NCI-H187 treated with DMSO at 0.1 percent for 48 hours (cell line): ENCODE measurements at places on chromosomes 5 and 9.

DNA sequence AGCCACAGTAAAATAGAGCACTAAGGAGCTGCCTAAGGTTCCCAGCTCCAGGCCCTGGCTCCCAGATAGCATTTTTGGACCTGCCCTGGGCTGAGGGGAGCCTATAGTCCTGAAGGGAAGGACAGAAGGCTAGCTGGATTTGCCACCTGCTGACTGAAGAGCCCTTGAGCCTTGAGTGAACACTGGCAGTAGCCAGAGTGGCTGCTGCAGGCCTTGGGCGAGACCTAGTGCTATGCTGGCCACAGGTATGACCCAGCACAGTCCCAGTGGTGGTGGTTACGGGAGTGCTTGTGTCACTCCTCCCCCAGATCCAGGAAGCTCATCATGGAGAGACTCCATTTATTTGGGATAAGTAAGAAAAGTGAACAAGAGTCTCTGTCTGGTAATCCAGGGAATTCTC lies 10.3 kb upstream of the STX17 start:
- DNase-seq: no peak

GRCh38 chr5:2300421-2300820 lies 417.7 kb upstream of the IRX4 start:
- no peak for DNase-seq

DNA sequence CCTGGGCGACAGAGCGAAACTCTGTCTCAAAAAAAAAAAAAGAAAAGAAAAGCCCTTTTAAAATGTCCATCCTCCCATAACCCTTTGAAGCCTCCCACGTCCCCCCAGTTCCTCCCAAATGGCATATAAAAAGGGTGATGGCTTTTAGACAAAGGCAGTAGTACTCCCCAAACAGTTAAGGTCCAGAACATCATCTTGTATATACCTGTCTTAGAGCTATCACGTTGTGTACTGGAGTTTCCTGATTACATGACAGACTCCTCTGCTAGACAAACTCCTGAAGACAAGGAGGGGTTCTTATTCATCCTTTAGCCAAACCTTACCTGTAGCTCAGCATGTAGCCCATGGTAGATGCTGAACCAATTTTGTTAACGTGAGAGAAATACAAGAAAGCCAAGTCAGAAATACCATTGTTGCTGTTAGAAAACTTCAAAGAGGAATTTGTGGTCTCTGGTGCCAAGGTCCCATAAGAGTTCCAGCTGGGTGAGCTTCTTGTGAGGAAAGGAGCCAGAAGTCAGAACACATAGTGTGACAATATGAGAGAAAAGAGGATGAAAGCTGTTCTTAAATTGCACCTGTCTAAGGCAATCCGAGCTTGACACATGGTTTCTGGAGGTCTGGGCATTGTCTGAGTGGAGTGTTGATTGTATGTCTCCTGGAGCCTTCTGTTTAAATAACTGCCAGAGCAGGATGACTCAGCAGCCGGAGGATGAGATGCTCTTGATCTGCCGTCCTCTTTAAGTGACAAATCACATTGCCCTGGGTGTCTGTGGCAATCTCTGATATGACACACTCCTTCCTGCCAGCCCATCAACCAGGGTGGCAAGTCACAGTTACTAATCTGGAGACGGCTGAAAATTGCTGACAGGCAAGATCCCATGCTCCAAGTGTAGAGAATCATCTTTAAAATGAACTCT lies 69.1 kb downstream of the ARRDC3 start:
- DNase-seq: peak; percentile 64

- DNase-seq: no peak
These were observed 60.2 kb downstream of the SMIM23 start for GRCh38 chr5:171845857-171846256.

- no peak for DNase-seq
These were observed 506.2 kb downstream of the SPOCK1 start for GRCh38 chr5:136992796-136993489.

- DNase-seq: no peak
These were observed 17.2 kb upstream of the RGS3 start for GRCh38 chr9:113446323-113446740.

DNA sequence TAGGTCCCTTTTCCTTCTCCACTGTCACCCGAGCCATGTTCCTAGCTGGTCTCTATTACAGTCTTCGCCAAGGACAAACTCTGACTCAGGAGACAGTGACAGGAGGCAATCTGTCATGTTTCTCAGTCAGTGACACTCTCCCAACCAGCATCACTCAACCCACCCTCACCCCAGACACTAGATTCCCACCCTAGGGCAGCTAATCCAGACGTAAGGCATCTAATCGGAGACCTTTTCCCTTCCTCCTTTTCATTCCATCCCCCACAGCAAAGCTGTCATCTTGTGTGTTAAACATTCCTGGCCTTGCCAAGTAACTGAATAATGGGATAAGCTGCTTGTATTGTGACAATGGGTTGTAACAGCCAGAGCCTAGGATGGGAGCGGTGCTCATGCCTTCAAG lies 95.2 kb downstream of the SNX18 start:
- no peak for DNase-seq

- no peak for DNase-seq
These were observed 3.6 kb upstream of the SLC25A48 start for GRCh38 chr5:135830876-135831275.

GRCh38 chr5:168601972-168602371 lies 22.8 kb upstream of the PANK3 start:
- DNase-seq: no peak

DNA sequence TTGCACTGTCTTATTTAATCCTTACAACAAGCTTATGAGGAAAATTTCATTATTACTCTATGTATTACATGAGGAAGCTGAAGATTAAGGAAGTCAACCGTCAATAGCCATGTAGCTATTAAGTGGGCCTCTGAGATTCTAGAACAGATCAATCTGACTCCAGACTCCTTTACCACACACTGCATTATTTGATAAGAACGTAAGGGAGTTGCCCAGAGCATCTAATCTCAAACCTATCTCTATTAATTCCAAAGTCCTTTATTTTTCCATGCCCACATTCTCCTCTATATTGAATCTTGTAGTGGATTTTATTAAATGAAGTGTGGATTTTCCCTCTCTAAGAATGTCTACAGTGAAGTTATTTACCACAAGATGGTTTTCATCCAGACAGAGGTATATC lies 118.2 kb upstream of the MTAP start:
- no peak for DNase-seq

DNA sequence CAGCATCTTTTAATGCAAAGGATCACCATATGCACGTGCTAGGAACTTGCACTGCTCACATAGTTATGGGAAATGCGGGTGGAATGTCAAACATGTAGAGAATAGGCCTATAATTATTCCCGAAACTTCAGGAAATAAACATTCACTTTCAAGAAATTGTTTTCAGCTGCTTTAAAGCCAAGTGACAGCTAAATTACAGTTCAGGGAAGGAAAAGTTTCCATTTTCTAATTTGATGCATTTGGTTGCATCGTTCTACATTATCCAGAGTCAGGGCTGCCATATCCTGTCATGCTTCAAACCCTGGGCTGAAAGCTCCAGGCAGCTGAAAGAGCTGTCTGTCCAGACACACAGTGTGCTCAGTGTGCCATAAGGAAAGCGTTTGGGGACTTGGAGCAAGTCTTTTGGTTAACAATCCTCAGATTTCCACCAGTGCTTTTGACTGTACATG lies 518.1 kb downstream of the CSNK1G3 start:
- no peak for DNase-seq

- no peak for DNase-seq
These were observed 10.2 kb upstream of the ERMP1 start for GRCh38 chr9:5842929-5843793.

- no peak for DNase-seq
These were observed 4.6 kb downstream of the RAPGEF6 start for GRCh38 chr5:131630208-131630962.

DNA sequence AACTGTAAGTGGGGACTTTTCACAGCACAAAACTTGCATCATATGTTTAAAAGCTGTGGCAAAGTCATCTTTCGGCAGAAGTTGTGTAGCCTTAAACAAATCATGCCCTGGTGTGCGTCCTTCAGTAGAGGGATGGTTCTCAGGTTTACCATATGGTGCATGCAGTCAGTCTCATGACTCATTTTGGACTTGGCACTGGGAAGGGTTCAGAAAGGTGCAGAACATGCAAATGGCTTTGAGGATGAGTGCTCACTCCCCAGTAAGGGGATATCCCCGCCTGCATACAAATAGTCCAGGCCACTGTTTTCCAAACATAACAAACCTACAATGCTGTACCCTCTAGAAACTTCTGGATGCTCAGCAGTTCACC lies 260.3 kb downstream of the NDUFS4 start:
- no peak for DNase-seq

DNA sequence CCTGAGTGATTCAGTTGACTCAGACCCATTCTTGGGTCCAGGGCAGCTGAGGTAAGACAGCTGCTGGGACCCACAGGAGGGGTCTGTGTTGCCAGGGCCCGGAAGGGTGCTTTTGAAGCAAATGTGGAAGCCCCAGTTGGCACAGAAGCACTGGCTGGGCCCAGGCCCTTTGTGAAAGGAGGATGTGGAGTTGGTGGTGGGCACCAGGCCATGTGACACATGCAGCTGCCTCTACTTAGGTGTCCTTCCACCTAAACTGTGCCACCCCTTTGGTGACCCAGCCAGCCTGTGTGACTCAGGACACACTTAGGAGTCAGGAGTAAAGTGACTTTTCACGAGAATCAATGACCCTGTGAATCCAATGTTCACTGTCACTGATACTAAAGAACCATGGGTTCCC lies 114.3 kb upstream of the SLC25A48 start:
- no peak for DNase-seq

DNA sequence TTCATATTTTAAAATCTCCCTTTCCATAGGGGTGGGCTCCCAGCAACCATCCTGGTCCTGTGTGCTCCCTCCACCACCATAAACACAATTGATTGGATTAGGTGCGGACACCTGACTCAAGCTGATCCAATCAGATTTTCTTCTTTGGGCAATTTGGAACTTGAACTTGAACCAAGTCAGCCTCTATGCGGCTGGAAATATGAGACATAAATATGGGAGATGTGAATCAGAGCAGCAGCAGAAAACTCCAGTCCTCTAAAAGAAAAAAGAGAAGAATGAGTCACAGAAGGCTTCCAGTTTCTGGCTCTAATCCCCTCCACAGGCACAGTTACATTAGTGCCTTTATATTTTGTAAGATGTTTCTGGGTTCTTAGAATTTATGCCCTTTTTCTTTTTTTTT lies 306.6 kb downstream of the MLLT3 start:
- no peak for DNase-seq

- no peak for DNase-seq
These were observed 311.9 kb upstream of the TLE4 start for GRCh38 chr9:79259858-79260257.

- DNase-seq: no peak
These were observed 8.8 kb upstream of the CDK7 start for GRCh38 chr5:69225860-69226259.
